Muscle of arm (tissue), 14 donors: ENCODE measurements at places on chromosomes 3 and 15.

DNA sequence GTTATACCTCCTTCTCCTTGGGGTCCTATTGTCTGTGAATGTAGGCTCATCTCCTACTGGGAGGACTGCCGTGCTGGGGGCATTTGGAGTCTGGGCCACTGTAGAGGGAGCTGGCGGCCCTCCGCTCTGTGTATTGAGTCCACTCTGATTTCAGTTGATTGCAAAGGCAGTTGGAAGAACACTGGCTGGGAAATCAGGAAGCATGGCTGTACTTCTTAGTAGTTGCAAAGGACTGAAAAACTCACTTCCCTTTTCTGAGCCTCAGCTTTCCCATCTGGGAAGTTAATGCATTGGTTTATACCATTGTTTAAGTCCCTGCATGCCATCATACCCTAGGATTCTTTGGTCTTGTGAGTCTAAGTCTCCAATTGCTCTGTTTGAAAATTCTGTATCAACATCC is 46.7 kb downstream of the TMED3 start:
- DNase-seq, result no peak

DNA sequence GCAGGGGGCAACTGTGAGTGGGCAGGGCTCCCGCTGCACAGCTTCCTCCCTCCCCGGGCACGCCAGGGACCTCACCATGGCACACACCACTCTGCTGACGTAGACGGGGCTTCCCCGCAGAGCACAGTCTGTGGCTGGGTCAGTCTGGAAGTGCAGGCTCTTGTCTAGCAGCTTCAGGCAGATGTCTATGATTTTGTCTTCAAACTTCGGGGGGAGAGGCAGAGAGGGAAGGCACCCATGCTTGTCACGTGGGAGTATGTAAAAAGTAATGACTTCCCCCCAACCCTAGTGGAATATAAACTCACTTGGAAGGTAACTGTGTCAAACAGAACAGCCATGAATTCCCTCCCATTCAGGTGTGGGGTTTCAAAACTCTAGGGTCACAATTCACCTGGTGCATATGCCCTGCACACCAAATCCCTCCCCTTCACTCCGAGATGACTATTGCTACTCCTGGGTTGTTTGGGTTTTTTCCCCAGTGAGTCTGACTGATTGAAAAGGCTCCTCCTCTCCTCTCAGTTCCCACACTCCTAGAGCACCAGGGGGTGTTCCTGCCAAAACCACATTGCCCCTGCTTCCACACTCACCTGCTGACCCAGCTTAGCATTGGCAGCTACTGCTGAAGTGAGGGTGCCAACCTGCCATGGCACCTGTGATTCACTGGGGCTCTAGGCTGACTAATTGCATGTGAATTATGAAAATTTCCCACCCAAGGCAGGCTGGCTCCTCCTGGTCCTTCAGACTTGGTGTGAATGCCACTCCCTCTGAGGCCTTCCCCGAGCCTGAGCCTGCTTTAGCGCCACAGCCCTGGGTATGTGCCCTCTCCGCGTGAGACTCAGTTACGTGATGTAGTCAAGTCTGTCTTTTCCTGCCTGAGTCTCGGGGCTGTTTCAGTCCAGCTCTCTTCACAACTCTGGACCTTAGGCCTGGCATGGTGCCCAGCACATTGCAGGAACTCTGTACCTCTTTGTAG is 13.0 kb downstream of the TGM5 start:
- no peak for DNase-seq

- DNase-seq, result no peak
Measured at GRCh38 chr3:72582211-72582878, 265.9 kb downstream of the SHQ1 start.

- no peak for DNase-seq
Measured at GRCh38 chr3:177746337-177746933, 549.2 kb upstream of the TBL1XR1 start.

GRCh38 chr3:2078821-2079220 is 19.8 kb upstream of the CNTN4 start:
- DNase-seq, result no peak

- DNase-seq, result no peak
Measured at GRCh38 chr3:191740712-191741111, 279.7 kb downstream of the PYDC2 start.

DNA sequence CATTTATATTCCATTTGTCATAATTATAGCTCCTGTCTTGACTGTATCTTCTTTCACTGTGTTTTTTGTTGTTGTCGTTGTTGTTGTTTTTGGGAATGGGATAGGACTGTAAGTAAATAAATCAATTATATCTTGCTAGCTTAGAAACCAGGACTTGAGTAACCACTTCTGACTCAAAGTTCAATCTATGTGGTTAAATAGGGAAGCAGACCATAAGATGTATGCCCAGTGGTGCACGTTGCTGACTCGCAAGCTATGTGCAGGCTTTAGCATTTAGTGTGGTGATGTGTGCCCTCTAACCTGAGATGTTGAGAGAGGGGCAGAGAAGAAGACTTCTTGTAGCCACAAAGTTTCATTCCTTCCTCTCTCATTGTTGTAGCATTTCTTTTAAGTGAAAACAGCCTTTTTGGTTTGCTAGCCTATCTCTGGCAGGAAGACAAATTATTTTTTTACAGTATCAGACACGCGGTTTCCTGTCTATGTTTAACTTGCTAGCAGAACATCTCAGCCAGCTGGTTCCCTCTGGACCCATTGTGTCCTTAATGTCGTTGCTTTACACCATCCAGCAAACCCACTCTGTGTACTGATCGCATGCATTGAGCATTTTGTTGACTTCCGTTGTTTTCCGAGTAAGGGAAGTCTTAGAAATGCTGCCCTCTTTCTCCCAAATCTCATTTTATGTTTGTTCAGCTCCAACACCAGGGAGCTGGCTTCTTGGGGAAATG is 52.1 kb downstream of the TGFBR2 start:
- peak; percentile 57 for DNase-seq

- DNase-seq, result no peak
Measured at GRCh38 chr15:56608140-56608778, 125.0 kb downstream of the ZNF280D start.

GRCh38 chr3:9689757-9690156 is 13.9 kb upstream of the CPNE9 start:
- DNase-seq, result no peak

- peak; percentile 27 for DNase-seq
Measured at GRCh38 chr3:79167651-79168416, 600.0 kb downstream of the ROBO1 start.

DNA sequence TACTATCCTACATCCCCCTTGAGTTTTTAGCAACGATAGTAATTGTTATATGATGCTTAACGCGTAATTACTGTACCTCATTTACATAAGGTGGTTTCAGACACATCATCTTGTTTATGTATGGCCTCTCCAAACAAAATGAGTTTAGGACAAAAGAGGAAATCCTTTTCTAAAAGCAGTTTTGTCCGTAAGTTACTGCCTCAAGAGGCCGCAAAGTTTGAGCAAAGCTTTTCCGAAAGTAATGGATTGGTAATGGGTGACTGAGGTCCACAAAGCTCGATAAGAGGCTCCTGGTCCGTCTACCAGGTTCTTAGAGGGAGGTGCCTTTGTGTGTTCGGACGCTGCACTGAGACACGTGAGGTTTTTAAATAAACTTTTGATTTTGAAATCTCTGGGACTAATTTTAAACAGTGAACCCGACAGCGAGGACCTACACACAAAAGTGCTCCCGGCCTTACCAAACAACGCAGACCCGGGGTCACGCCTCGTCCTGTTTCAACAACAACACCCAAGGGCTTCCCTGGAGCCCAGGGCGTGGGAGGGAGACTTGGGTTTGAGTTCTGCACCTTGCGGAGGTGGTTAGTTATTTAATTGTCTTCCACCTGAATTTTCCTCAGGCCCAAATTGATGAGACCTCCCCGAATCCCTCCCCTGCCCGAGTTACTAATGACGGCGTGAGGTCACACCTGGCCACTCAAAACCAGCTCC is 456 bp upstream of the C15orf61 start:
- no peak for DNase-seq

- DNase-seq, result no peak
Measured at GRCh38 chr15:37137221-37137620, 36.9 kb upstream of the MEIS2 start.
